Fibroblast of the aortic adventitia (primary cell): ENCODE measurements at places on chromosomes 12 and 14. TPM values are rescaled to one million over a fixed set of nuclear protein-coding genes. Genes with fewer than 3 reads are reported as not detected.

Gene GARIN6
- not detected in 2 replicates for total RNA-seq

DNA sequence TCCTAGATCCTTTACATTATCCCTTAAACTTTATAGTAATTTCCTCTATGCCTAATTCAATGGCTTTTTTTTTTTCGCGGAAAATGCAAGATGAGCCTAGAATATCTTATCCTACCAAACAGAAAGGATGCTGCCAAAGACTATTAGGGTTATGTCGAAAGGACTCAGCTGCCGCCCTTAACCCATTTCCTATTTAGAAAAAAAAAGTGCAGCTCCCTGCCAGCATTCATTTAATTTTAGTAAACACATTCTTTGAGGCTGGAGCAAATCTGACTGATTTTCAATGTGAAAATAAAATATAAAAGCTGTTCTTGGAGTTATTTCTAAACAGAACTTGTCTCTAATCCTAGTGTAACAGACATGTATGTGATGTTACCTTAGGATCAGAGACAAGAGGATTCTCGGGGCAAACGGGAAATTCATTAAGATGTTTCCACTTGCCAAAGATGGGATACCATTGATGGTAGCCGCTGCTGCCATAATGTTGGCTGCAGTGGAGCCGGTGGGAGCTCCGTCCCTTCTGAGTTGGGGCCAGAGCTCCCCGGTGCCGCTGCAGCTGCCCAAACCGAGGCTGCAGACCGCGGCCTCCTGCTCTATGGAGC is 8.2 kb upstream of the A2M start:
- DNase-seq, result no peak

Gene TESPA1
- total RNA-seq, result not detected in 2 replicates

DNA sequence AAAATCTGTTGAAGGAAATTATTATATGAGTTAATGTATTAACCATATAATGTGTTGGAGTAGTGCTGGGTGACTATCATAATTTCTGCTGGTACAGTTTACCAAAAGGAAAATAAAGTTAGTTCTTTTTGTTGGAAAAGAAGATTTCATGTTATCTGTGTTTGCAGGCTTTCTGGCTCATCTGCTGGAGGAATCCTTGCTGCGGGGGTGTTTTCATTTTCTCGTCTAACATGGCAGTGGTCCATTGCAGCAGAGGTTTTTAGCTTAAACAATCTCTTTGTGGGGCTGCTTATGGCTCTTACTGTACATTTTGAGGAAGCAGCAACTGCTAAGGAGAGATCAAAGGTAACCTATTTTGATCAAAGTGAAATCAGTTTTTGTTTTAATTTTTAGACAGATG is 24.1 kb downstream of the TMEM260 start:
- DNase-seq, result no peak

DNA sequence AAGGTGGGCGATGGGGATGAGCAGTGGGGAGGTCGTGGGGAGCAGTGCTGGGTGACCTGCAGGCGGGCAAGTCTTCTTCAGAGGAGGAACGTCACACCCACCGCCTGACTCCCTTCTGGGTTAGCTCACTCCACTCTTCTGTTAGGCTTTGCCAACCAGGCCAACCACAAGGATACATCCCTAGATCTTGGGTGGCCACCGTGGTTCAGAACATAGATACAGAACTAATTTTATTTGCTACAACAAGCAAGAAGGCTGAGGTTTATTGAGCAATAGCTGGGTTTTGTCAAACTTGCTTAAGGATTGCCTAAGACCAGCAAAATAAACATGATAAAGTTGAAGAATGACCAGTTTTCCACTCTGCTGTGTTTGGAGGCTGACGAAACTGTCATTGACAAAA is 109.4 kb downstream of the DACT1 start:
- peak; percentile 96 for DNase-seq

Gene C12orf54
- not detected in 2 replicates for total RNA-seq

Gene GUCY2C
- total RNA-seq, result not detected in 2 replicates

DNA sequence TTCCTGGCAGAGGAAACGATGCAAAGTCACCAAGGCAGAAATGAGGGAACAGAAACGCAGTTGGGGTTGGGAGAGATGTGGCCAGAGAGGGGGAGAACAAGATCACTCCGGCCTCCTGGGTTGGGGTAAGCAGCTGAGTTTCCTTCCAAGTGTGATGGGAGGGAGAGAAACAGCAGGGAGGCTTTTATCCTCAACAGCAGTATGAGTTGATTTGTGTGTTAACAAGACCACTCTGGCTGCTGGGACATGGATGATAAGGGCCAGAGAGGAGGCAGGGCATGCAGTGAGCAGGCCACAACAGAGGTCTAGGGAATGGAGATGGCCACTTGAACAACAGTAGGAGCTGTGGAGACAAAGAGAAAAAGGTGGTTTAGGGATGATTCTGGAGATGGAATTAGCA is 66.8 kb downstream of the GLRX5 start:
- no peak for DNase-seq

Gene FAM186B
- total RNA-seq, result 0.45 and 2.7 TPM in 2 replicates

Gene TSPAN8
- total RNA-seq, result 7.1 and 15.5 TPM in 2 replicates

DNA sequence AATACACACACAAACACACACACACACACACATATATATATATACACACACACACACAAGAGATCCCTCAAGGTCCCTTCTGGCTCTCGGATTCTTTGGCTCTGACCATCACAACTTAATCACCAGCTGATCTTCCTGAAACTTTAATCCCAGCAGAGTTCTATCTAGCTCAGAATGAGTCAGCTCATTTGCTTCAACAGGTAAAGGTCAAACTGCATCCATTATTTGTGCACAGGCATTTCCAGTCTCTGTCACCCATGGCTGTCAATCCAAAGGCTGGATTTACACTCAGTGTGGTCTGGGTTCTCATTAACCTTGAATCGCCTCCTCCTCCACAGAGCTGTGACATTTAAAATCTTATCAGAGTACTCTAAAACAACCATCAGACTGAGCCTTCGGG is 113.3 kb upstream of the TMPO start:
- DNase-seq, result no peak

DNA sequence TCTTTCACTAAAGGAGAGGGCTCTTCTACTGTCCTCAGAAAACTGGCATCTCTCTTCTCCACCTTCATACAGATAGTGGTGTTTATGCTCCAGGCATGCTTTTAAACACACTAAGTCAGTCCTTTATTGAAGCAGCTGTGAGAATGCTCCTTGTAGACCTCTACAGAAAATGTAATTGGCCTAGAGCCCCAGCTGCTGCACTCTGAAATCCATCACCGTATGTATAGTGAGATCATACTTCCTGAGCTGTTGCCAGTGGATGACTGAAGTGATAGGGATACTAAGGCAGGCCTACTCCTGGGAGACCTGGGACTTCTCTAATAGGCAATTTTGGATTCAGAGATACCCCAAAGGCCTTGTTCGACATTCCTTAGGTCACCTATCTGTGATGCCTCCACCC is 535.4 kb downstream of the RPS29 start:
- DNase-seq, result no peak

- DNase-seq, result peak; percentile 65
Observed at GRCh38 chr12:54300732-54301427, at the start of gene NFE2. TSS of gene NFE2 (minus strand) at chr12:54301015. CDS start at chr12:54295248, 5,767 bp downstream.

DNA sequence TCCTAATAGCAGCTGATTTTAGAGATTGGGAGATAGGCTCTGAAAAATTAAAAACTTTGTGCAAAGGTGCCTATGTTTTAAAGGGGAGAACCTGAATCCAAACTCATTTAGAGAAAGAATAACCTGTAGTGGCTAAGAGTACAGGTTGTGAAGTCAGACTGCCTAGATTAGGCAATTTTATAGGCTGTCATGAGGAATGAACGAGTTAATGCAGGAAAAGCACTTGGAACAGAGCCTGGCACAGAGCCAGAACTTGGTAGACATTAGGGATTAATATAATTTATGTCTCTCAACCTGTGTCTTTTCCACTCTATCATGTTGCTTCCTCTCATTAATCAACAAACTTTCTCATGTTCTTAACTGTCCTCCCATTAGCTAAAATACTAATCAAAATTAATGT is 98.1 kb downstream of the WIF1 start:
- DNase-seq, result no peak

- DNase-seq, result no peak
Observed at GRCh38 chr12:6434205-6435140, 10.3 kb upstream of the CD27 start.

Gene MBD6
- total RNA-seq, result 4.2 and 7.6 TPM in 2 replicates

DNA sequence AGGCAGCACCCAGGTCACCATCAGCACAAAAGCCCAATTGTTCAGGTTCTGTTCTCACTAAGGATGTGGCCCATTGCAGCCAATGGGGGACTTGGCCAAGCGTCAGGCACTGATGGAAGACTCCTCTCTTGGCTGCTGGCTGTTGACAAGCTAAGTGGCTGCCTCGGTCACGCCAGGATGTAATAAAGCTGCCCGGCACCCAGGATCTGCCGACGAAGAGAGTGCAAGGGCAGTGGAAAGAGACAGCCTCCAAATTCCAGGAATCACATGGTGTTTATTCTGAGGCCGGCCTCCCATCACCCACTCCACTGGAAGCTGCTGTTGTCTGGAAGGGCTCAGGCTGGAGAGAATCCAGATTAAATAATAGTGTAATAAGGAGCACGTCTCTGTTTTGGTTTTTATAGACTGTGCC is 451.8 kb upstream of the TBX3 start:
- peak; percentile 64 for DNase-seq

DNA sequence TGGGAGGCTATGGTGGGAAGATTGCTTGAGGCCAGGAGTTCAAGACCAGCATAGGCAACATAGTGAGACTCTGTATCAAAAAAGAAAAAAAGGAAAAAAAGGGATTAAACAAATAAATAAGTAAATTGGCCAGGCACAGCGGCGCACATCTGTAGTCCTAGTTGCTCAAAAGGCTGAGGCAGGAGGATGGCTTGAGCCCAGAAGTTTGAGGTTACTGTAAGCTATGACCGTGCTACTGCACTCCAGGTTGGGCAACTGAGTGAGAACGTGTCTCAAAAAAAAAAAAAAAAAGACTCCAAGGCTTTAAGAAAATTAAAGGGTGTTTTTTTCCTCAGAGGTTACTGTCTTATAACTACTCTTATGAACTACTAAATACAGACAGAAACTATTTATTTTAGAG is 11.7 kb downstream of the BEST3 start:
- DNase-seq, result peak; percentile 38

Gene FKBP11
- total RNA-seq, result 4.8 and 23.8 TPM in 2 replicates

DNA sequence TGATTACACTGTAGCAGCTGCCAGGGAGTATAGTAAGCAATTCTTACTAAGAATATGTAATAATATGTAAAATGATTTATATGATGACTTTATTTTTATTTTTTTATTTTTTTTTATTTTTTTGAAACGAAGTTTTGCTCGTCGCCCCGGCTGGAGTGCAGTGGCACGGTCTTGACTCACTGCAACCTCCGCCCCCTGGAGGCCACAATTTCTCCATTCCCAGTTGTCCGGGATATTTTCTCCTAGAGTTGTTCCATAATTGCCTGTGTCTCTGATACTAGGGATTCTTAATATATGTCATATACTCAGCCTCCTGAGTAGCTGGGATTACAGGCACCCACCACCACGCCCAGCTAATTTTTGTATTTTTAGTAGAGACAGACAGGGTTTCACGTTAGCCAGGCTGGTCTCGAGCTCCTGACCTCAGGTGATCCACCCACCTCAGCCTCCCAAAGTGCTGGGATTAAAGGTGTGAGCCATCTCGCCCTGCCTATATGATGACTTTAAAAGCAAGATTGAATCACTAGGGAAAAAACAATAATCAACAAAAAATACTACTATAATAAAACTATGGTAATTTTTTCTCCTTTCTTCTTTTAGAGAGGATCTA is 12.2 kb upstream of the ITPR2 start:
- DNase-seq, result peak; percentile 63

GRCh38 chr14:98444077-98444476 is 827.9 kb downstream of the BCL11B start:
- DNase-seq, result no peak

Gene DCN
- 1,482 and 2,298 TPM in 2 replicates for total RNA-seq

- no peak for DNase-seq
Observed at GRCh38 chr12:38911611-38912010, 6.2 kb upstream of the CPNE8 start.

DNA sequence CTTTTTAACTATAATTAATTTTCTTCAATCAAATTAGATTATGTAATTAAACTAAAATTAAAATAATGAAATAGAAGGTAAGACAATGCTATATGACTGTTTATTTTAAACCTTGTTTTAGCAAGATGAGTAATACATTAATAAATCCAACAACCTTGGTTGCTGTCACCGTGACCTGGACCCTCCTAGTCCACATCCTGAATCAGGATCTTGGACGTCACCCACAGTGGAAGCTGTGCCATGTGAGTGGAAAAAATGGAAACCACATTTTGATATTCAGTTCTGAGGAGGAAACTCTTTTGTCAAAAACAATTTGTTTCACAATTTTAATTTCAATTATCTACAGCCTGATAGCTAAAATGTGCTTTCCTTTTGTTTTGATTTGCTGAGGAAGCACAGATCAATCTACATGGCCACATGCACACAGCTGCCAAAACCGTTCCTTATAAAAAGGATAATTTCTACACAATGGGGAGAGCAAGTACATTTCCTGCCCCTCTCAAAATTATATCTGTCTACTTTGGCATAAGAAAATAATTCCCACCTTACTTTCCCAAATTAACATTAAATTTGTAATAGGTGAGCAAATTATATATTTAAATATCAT is 255.5 kb downstream of the RASSF9 start:
- DNase-seq, result peak; percentile 54

DNA sequence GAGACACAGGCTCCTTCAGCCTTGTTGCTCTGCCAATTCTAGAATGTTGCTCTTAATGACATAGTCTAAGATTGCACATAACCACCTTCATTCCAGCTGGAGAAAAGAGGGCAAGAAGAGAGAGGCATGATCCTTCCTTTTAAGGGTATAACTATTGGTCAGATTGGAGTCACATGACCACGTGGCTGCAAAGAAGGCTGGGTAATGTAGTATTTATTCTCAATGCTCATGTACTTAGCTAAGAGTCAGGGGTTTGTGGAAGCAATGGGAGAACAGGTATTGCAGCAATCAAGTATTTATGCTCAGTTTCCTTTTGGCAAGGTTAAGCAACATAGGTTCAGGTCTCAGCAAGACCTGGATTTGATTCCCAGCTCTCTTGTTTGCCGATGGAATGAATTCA is 298.8 kb upstream of the TBX3 start:
- DNase-seq, result no peak

DNA sequence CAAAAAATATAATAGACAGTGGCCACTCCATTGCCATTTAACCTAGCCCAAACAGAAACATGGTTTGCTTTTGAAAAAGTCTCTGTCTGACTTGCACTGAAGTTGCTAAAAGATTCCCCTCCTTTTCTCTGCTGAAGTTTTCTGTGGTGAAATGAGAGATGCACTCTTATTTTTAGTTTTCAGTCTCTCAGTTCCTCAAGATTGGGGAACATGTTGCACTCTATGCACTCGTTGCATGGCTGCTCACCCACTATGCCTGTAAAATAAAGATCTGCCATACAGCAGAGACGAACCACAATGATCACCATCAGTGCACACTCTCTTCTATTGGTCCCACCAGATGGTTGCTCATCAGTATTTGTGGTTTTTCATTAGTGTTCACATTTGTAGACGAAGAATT is 13.1 kb upstream of the DAAM1 start:
- no peak for DNase-seq

DNA sequence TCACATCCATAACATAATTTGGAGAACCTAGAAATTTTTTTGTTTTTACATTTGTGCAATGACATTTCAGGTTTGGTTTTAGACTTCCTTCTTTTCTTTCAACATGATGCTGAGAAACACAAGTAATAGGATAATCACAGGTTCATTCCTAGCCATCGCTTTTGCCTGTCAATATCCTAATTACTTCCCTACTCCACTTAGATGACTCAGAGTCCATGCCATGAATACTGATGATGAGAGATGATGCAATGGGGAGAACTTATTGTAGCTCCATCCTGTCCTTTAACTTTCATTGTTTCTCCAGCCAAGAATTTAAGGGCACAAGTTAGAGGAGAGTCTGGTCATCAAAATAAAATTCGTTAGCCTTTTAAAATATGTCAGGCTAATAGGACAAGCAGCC is 101.3 kb downstream of the PTPRO start:
- peak; percentile 26 for DNase-seq

- peak; percentile 76 for DNase-seq
Observed at GRCh38 chr14:91482263-91483013, 27.7 kb downstream of the PPP4R3A start.
